HT1080 (cell line): ENCODE measurements at places on chromosomes 7 and 10.

DNA sequence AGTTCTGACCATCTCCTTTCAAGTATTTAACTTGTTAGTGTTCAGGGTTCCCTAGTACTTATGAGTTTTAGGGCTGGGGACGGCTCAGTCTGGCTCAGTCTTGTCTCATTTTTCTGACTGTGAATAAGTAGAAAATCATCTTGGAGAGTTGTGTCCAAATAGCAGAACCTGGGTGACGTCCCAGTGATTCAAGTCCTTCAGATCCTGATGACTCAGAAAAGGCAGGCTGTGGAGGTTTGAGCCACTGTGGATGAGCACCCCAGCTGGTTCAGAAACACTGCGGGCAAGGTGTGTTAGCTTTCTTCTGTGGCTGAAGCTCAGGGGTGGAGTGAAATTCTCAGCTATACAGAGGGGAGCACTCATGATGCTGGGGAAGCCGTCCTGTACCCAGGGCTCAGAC is 154.4 kb upstream of the NPY start:
- peak; percentile 77 for DNase-seq

DNA sequence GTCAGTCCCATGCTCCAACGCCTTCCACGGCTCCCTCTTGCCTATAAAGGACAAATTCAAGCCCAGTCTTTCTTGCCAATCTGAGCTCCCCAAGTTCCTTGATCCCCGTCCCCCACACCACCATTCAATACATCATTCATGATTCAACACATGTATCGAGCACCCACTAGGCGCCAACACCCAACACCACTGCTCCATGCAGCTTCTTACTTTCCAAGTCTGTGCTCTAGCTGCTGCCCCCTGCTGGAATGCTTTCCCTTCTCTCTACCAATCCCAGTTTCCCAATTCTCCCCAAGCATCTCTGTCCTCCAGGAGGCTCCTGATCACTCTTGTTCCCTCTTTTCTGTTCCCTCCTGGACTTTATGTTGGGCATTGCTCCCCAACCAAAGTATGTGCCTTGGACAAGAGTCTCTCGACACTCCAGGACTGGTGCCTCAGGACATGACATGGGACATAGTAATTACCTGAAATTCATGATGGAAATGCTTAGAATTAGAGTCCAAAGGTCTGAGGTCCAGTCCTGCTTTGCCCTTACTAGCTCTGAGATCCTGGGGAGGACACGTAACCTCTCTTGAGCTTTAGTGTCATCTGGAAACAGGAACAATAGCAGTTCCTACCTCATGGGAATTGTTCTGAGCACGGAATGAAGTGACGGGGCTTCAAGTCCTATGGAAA is 172.7 kb downstream of the NEURL1 start:
- DNase-seq: peak; percentile 47

DNA sequence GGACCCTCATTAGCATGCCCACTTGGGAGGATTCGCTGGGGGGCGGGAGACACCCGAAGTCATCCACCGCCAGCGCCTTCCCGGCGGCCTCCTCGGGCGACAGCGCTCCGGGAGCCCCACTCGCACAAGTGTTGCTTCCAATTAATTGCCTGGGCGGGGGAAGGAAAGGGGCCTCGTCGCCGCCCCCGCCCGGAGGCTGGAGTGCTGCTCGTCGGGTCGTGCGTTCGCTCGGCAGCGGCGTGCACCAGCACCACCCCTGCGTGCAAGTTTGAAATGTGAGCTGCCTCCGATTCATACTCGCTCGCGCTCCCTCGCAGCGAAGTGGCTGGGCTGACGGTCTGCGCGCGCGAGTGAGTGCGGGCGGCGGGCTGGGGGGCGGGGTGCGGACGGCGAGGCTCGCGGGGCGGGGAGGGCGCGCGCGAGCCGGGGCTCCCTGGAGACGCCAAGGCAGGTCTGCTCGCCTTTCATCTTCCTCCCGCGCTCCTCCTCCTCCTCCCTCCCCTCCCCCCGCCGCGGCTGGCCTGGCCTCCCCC is 104.6 kb upstream of the PPIF start:
- no peak for DNase-seq

GRCh38 chr10:98195120-98195519 is 60.7 kb downstream of the R3HCC1L start:
- no peak for DNase-seq

DNA sequence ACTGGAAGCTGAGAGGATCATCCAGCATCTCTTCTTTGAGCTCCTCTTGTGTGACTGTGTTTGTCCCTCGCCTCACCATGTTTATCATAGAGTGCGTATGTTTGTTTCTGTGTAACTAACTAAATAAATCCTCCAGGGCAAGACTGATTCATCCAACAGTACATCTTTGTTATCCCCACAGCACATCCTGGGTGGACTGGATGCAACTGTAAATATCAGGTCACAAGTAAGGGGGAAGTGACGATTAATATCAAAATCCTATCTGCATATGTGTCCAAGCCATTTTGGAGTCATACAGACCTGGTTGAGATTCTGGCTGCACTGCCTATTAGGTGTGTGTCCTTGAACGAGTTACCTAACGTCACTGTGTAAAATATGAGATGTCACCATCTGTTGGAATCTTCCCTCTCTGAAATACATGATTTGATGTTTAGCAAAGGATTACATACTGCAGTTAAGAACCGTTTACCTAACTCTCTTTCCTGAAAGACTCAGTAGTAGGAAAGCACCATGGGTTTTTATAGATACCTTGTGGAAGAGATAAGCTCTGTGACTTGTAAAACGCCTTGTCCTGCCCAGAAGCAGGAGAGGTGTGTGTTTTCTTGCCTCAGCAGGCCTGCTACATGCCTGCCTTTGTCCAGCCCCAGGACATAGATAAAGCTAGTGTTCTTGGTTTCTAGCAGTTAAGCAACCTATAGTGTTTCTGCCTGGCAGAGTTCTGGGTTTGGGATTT is 25.8 kb downstream of the WBP1L start:
- DNase-seq: no peak

DNA sequence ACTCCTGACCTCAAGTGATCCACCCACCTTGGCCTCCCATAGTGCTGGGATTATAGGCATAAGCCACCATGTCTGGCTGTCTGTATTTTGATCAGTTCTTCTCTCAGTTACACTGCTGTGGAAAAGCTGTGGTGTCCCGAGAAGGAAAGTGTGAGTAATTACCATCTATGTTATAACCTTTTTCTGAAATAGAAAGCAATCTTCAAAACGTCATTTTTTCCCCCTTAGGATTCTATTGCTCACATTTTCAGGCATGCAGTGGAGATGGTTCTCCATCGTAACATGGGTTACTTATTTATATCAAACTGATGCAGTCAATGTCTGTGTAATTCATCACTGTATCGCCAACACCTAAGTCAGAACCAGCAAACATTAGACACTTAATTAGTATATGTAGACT is 103.5 kb upstream of the FAM3C start:
- no peak for DNase-seq

DNA sequence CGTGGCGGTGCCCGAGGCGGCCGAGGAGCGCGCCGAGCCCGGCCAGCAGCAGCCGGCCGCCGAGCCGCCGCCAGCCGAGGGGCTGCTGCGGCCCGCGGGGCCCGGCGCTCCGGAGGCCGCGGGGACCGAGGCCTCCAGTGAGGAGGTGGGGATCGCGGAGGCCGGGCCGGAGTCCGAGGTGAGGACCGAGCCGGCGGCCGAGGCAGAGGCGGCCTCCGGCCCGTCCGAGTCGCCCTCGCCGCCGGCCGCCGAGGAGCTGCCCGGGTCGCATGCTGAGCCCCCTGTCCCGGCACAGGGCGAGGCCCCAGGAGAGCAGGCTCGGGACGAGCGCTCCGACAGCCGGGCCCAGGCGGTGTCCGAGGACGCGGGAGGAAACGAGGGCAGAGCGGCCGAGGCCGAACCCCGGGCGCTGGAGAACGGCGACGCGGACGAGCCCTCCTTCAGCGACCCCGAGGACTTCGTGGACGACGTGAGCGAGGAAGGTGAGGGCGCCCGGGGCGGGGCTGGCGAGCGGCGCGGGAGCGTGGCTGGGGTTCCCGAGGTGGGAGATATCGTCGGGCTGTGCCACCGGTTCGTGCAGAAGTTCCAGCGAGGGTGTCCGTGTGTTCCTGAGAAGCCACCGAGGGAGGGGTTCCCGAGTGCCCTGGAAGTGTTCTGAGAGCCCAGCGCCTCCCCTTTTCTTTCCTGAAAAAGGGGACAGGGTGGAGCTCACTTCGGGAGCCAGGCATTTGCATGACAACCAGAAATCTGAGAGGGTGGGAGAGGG is 495 bp downstream of the EIF3B start:
- no peak for DNase-seq

DNA sequence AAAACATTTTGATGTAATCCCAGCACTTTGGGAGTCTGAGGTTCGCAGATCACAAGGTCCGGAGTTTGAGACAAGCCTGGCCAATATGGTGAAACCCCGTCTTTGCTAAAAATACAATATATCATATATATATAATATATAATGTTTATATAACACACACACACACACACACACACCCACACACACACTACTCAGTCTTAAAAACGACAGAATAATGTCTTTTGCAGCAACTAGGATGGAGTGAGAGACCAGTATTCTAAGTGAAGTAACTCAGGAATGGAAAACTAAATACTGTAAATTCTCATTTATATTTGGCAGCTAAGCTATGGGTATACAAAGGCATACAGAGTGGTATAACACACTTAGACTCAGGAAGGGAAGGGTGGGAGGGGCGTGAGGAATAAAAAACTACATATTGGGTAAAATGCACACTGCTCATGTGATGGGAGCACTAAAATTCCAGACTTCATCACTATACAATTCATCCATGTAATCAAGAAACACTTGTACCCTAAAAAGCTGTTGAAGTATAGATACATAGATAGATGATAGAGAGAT is 231.2 kb upstream of the SEMA3A start:
- no peak for DNase-seq

DNA sequence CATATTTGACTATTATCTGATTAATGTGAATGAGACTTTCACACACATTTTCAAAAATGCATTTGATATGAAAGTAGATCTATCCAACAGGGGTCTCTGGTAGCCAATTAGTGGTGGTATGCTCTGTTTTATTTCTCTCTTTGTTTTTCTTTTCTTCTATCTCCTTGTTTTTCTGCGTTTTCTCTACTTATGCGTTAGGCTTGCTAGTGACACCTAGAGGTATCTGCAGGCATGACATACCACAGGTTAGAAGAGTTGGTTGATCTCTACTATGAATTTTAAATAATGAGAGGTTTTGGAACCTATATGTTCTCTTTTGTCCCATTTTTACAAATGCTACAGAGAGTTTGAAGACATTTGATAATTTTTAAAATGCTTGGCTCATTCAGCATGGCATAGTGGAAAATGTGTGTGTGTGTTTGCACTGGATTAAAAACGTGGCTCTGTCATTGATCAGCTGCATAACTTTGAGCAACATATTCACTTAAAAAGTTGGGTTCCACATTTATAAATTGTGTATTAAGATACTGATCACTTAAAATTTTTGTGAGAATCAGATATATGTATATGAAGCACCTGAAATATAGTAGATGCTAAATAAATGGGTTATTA is 28.1 kb upstream of the PLXDC2 start:
- peak; percentile 33 for DNase-seq

DNA sequence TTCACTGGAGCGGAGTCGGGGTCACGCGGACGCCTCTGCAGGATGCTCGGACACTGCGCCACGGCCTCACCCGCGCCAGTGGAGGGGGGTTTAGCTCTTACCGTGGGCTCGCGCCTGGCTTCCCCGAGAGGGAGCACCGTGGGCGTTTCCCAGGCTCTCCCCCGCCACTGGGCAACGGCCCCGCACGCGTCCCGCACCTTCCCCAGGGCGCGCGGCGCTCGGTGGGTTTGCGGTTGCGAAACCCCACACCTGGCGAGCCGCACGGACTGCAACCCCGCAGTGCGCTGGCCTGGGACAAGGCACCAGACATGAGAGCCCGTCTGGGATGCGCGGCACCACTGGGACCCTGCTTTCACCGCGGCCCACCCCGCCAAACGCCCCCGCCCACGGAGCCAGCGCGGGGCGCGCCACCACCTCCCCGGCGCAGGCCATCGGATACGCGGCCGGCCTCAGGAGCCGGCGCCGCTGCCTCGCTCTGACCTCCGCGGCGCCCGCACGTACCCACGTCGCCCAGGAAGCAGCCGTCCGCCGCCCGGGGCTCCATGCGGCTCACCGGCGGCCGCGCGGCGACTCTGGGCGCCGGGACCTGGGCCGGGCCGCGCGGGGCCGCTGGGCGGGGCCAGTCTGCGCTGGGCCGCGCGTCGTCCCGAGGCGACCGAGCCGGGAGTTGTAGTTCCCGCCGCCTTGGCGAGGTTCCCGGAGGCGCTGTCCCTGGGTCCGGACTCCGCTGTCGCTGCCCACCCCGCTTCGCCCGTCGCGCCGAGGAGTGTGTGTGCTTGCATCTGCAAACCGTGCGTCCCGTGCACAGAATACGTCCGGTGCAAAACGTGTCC is at the start of gene ASB13:
Gene ASB13, minus strand, starts transcription at position 588 of the 833 bp plus-strand sequence. Its CDS starts 44 bp downstream, at position 544.
- DNase-seq: peak; percentile 47

GRCh38 chr7:118046086-118046485 is 137.9 kb upstream of the LSM8 start:
- DNase-seq: no peak

GRCh38 chr10:60846173-60846572 is 67.9 kb downstream of the CDK1 start:
- peak; percentile 70 for DNase-seq
